ENCODE measurements at places on chromosomes 1 and 21.

- peaks cover 10% of the 10 kb centered on the region for H3K36me3 ChIP-seq
- no peaks in the 10 kb centered on the region for H3K4me1 ChIP-seq
- no peak overlapping the region for H3K27ac ChIP-seq
- H3K4me3 ChIP-seq, result no peak overlapping the region
- no peak for DNase-seq
- H3K27me3 ChIP-seq, result no peaks in the 10 kb centered on the region
Measured at GRCh38 chr1:108972951-108973350, 9.7 kb upstream of the CLCC1 start.

GRCh38 chr1:193201021-193201420, 14.6 kb upstream of the B3GALT2 start:
- no peaks in the 10 kb centered on the region for H3K4me1 ChIP-seq
- H3K27ac ChIP-seq, result no peak overlapping the region
- H3K4me3 ChIP-seq, result no peak overlapping the region
- no peak for DNase-seq
- no peaks in the 10 kb centered on the region for H3K27me3 ChIP-seq

GRCh38 chr1:62539028-62539447, 58.3 kb upstream of the ANGPTL3 start:
- no peak overlapping the region for H3K27ac ChIP-seq
- H3K4me1 ChIP-seq, result no peaks in the 10 kb centered on the region
- H3K4me3 ChIP-seq, result no peak overlapping the region
- H3K36me3 ChIP-seq, result peaks cover 2% of the 10 kb centered on the region
- H3K27me3 ChIP-seq, result no peaks in the 10 kb centered on the region
- DNase-seq, result no peak

DNA sequence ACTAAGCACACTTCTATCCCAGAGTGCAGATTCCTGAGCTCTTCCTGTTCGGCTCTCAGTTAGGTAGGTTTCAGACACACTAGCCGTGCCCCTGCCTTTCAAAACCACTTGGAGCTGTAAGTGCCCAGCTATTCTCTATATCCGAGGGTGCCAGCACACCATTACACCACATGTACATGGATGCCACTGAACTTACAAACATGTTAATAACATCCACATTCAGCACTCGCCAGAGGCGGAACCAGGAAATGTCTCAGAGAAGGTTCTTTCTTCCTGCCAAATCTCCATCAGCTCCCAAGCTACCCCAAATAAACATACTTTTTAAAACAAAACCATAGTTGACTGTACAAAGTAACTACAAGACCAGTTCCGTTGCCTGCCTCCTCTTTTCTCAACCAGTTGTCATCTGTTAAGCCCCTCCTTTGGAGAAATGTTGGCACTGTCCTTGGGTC, 78.4 kb upstream of the CTTNBP2NL start:
- H3K4me1 ChIP-seq, result no peaks in the 10 kb centered on the region
- H3K27ac ChIP-seq, result no peak overlapping the region
- no peaks in the 10 kb centered on the region for H3K36me3 ChIP-seq
- no peak overlapping the region for H3K4me3 ChIP-seq
- DNase-seq, result no peak

DNA sequence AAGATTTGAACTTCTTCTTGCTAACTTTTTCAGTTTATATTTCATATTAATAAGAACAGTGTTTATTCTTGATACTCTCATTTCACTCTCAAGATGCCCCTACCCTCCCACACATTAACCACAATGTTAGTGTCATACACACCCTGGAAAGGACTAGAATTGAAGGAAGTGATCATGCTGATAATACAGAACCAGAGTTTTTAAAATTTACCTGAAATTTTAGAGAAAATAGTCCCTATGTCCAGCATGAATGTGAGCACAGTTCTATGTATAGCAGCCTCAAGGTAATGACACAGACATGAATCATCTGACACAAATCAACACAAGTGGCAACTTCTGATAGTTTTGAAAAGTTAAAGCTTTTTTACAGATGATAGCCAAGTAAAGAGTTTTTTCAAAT, 26.0 kb downstream of the RGS1 start:
- no peaks in the 10 kb centered on the region for H3K27me3 ChIP-seq
- no peaks in the 10 kb centered on the region for H3K36me3 ChIP-seq
- H3K4me3 ChIP-seq, result no peak overlapping the region
- H3K4me1 ChIP-seq, result no peaks in the 10 kb centered on the region

- no peaks in the 10 kb centered on the region for H3K27me3 ChIP-seq
- peaks cover 17% of the 10 kb centered on the region for H3K4me1 ChIP-seq
- H3K4me3 ChIP-seq, result peak overlapping the region; percentile 30
- H3K27ac ChIP-seq, result no peak overlapping the region
- H3K36me3 ChIP-seq, result no peaks in the 10 kb centered on the region
Measured at GRCh38 chr1:234400773-234401172, 27.5 kb downstream of the COA6 start.

DNA sequence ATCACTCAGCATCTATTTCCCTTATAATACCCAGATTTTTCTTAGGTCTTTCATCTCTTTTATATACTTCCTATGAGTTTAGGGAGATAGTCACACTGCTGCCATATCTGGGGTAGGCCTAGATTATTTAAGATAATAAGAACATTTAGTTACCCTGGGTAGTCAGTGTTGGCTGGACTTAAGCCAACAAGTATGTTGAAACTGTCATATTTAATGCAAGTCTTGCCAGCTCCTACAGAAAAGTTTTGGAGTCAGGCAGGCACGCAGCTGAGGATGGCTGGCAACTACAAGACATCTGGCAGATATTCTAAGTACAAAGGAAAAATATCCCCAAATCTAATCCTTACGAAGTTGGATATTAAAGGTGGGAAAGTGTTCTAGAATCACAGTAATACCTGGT, 19.2 kb upstream of the DEPDC1 start:
- no peak for DNase-seq
- H3K27ac ChIP-seq, result no peak overlapping the region
- H3K36me3 ChIP-seq, result no peaks in the 10 kb centered on the region
- H3K4me3 ChIP-seq, result no peak overlapping the region

GRCh38 chr1:25912076-25912831, 6.0 kb upstream of the STMN1 start:
- peaks cover 1% of the 10 kb centered on the region for H3K4me1 ChIP-seq
- H3K4me3 ChIP-seq, result no peak overlapping the region
- H3K36me3 ChIP-seq, result no peaks in the 10 kb centered on the region
- H3K27ac ChIP-seq, result no peak overlapping the region

DNA sequence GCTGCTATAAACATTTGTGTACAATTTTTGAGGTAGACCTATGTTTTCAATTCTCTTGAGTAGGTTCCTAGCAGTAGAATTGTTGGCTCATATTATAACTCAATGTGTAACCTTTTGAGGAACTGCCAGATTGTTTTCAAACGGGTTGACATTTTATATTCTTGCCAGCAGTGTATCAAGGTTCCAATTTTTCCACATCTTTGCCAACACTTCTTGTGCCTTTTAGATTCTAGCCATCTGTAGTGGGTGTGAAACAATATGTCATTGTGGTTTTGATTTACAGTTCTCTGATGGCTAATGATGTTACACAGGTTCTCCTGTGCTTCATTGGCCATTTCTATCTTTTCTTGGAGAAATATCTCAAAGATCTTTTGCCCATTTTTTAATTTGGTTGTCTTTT, 36.4 kb downstream of the MAP3K7CL start:
- no peaks in the 10 kb centered on the region for H3K36me3 ChIP-seq
- H3K27ac ChIP-seq, result no peak overlapping the region
- H3K4me1 ChIP-seq, result no peaks in the 10 kb centered on the region
- H3K4me3 ChIP-seq, result no peak overlapping the region
- no peak for DNase-seq

GRCh38 chr1:193211539-193211938, 25.1 kb upstream of the B3GALT2 start:
- H3K27ac ChIP-seq, result no peak overlapping the region
- H3K36me3 ChIP-seq, result peaks cover 33% of the 10 kb centered on the region
- no peak for DNase-seq

- H3K27me3 ChIP-seq, result no peaks in the 10 kb centered on the region
- no peaks in the 10 kb centered on the region for H3K4me1 ChIP-seq
- H3K4me3 ChIP-seq, result no peak overlapping the region
- H3K27ac ChIP-seq, result no peak overlapping the region
- H3K36me3 ChIP-seq, result no peaks in the 10 kb centered on the region
Measured at GRCh38 chr1:82455342-82455741, 654.6 kb downstream of the ADGRL2 start.

- no peaks in the 10 kb centered on the region for H3K36me3 ChIP-seq
- no peak overlapping the region for H3K27ac ChIP-seq
- H3K4me3 ChIP-seq, result no peak overlapping the region
- no peaks in the 10 kb centered on the region for H3K27me3 ChIP-seq
- no peak for DNase-seq
Measured at GRCh38 chr1:101338714-101339430, 102.1 kb downstream of the S1PR1 start.

GRCh38 chr1:223709598-223709997, 2.7 kb upstream of the CAPN2 start:
- H3K4me3 ChIP-seq, result no peak overlapping the region
- H3K27ac ChIP-seq, result no peak overlapping the region
- no peak for DNase-seq
- H3K4me1 ChIP-seq, result peaks cover 36% of the 10 kb centered on the region
- H3K27me3 ChIP-seq, result no peaks in the 10 kb centered on the region
- H3K36me3 ChIP-seq, result no peaks in the 10 kb centered on the region

- no peaks in the 10 kb centered on the region for H3K27me3 ChIP-seq
- no peak within 1 kb of the TSS for H3K27ac ChIP-seq
- H3K36me3 ChIP-seq, result no peaks in the 10 kb centered on the region
- peak within 1 kb of the TSS; percentile 65 for H3K4me3 ChIP-seq
- peak; percentile 81 for DNase-seq
Measured at GRCh38 chr21:36385233-36386030, at the start of gene CHAF1B. Gene CHAF1B (plus strand): TSS chr21:36385392. CDS start chr21:36386137, 745 bp downstream.

- H3K4me1 ChIP-seq, result no peaks in the 10 kb centered on the region
- no peak for DNase-seq
- H3K27ac ChIP-seq, result no peak overlapping the region
- H3K36me3 ChIP-seq, result no peaks in the 10 kb centered on the region
- no peak overlapping the region for H3K4me3 ChIP-seq
- H3K27me3 ChIP-seq, result no peaks in the 10 kb centered on the region
Measured at GRCh38 chr1:219555806-219556205, 57.1 kb downstream of the ZC3H11B start.

- H3K36me3 ChIP-seq, result no peaks in the 10 kb centered on the region
- no peak overlapping the region for H3K27ac ChIP-seq
- no peak overlapping the region for H3K4me3 ChIP-seq
- H3K27me3 ChIP-seq, result no peaks in the 10 kb centered on the region
- H3K4me1 ChIP-seq, result no peaks in the 10 kb centered on the region
- no peak for DNase-seq
Measured at GRCh38 chr1:102365071-102365470, 368.3 kb upstream of the OLFM3 start.
